Endodermal cell (in vitro differentiated cells): ENCODE measurements at places on chromosomes 4 and X.

DNA sequence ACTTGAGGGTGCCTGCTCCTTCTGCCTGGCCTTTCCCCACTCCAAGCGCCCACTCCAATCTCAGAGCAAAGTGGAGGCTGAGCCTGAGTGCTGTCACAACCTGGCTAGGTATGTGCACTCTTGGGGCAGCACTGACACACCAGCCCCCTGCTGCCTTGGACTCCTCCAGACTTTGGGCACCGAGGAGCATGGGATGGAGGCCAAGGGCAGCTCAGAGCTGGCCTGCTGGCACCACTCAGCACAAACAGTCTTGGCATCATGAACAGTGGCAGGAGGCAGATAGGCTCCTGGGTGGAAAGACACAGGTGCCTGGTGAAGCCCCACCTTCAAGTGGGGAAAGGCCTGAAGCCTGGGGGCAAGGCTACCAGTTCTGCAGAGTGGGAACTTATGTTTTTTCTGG is 91.8 kb downstream of the KCNIP4 start:
- no peak for DNase-seq

DNA sequence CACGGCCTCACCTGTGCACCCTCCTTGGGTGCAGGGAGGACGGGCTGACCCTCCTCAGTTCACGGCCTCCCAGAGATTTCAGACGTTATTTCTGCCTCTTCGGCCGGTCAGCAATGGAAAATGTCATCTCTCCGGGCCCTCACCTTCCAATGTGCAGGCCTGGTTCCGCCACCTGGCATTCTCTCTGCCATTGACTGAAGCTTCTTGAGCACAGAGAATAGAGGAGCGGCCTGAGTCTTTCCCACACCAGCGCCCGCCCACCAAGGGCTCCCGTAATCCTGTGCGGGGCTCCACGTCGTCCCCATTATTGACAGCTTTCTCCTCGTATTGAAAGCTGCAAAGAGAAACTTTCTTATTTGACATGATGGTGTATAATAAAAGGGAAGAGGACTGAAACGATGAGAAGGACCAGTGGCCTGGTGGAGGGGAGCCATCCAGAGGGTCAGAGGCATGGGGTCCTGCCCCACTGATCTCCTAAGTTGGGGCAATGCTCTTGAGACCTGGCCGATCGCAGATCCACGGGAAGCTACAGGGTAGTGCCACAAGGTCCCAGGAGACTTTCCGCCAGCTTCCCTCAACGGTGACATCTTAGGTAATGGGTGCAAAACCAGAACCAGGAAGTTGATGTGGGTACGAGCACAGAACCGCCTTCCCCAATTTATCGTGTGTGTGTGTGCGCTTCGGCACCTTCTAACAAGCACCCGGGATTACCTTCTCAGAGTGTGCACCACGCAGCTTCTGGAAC is 20.6 kb downstream of the HTRA3 start:
- peak; percentile 22 for DNase-seq

- no peak for DNase-seq
Observed at GRCh38 chr4:46550471-46550870, 160.5 kb upstream of the GABRA2 start.

- DNase-seq = no peak
Observed at GRCh38 chr4:31169846-31170245, 449.7 kb downstream of the PCDH7 start.

DNA sequence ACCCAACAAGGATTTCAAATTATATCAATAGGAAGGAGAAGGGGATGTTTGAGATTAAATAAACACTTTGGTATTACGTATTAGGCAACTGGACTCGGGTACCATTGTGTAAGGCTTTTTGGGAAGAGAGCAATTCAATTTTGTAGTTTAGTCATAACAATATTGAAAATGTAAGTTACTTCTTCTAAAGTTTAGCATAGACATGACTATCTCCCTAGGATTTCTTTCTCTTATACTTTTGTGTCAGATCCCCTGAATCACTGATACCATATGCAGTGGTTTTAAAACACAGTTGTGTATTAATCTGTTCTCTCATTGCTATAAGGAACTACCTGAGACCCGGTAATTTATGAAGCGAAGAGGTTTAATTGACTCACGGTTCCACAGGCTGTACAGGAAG is 123.8 kb upstream of the FAM9C start:
- DNase-seq = no peak

DNA sequence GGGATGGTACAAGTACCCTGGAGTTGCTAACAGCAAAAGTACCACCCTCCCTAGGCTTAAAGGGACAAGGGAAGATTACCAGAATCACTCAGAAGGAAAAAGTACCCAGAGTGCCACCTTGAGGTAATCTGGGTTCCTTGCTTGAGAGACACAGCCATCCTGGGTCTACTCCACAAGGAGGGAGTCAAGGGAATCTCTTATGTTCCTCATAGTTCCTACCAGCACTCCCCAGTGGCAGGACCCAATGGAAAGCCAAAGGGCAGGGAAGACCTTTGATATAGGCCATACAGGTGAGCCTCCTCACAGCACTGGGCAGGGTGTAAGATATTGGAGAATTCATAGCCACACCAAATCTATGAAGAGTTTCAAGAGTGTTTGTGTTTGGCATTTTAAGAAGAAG is 5.7 kb downstream of the IL2 start:
- DNase-seq = peak; percentile 86

DNA sequence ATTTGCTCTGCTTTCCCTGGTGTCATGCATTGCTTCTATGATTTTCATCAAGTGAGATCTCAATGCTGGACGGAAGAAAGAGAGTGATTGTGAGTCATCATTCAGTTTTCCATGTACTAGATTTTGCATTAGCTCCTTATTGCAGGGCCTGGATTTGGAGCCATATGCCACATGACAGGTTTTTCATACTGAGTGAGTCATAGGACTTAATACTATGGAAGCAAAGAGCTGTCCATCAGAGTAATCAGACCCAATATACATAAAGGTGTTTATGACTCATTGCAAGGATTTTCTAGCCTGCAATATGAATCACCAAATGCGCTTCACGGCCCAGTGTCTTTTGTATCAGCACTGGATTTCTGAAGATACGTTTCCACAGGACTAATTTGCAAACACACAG is 11.2 kb upstream of the TFDP3 start:
- no peak for DNase-seq

- DNase-seq = no peak
Observed at GRCh38 chr4:47278631-47279030, 184.9 kb downstream of the COMMD8 start.

GRCh38 chr4:26302031-26302899 is 18.5 kb upstream of the RBPJ start:
- DNase-seq = no peak

- no peak for DNase-seq
Observed at GRCh38 chrX:104486691-104487090, 79.3 kb upstream of the IL1RAPL2 start.

GRCh38 chr4:616911-617643 is 8.3 kb upstream of the PDE6B start:
- no peak for DNase-seq

GRCh38 chr4:74217365-74217764 is 59.4 kb downstream of the MTHFD2L start:
- DNase-seq = no peak

DNA sequence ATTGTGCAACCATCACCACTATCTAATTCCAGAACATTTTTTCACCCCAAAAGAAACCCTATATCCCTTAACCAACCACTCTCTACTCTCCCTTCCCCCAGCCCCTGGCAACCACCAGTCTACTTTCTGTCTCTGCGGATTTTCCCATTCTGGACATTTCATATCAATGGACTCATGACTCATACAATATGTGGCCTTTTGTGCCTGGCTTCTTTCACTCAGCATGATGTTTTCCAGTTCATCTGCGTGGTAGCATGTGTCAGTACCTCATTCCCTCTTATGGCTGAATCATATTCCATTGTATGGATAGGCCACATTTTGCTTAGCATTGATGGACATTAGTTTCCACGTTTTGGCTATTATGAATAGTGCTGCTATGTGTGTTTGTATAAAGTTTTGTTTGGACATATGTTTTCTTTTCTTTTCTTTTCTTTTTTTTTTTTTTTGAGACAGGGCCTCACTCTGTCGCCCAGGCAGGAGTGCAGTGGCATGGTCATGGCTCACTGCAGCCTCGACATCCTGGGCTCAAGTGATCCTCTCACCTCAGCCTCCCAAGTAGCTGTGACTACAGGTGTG is 335.4 kb downstream of the BCOR start:
- no peak for DNase-seq

- DNase-seq = no peak
Observed at GRCh38 chr4:100289946-100290345, 99.7 kb upstream of the DDIT4L start.

DNA sequence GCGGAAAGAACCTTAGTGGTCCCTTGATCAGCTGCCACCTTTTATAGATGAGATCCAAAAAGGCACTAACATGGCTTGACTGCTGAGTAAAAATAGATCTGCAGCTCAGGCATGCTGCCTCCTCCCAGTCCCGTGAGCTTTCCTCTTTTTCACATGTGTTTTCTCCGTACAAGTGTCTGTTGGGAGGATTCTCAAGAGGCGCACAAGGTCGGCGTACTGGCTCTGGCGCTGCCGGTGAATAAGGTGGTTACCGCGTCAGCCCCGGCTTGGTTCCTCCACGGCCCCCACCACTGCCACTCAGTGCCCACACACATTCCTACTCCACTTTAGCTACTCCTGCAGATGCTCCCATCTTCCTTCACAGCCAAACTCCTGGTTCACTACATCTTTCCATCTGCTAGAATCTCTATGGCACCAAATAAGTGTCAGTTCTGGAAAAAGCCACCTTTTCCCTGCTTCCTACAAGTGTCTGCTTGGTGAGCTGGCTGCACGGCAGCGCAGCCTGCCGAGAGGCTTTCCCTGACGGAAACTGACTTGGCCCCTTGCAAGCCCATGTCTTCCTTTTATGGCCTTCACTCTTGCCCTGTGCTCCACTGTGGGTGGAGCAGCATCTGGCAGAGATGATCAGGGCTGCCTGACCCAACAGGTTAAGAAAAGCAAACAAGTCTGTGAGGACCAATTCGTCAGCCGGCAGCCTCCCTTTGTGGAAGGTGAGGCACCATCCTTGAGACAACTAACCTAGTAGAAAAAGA is 99.8 kb downstream of the KLHL8 start:
- no peak for DNase-seq

DNA sequence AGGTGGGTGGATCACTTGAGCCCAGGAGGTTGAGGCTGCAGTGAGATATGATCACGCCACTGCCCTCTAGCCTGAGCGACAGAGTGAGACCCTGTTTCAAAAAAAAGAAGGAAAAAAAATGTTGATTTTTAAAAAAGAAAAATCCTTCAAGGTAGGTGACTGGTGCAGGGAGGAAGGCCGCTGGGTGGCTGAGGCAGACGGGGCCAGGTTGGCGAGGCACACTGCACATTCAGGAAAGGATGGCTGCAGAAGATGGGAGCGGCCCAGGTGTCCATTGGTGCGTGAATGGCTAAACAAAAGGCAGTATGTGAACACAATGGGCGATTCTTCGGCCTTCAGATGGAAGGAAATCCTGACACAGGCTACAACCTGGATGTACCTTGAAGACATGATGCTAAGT is 30.4 kb downstream of the DCTD start:
- DNase-seq = no peak

GRCh38 chr4:114558446-114559020 is 40.1 kb upstream of the UGT8 start:
- no peak for DNase-seq

DNA sequence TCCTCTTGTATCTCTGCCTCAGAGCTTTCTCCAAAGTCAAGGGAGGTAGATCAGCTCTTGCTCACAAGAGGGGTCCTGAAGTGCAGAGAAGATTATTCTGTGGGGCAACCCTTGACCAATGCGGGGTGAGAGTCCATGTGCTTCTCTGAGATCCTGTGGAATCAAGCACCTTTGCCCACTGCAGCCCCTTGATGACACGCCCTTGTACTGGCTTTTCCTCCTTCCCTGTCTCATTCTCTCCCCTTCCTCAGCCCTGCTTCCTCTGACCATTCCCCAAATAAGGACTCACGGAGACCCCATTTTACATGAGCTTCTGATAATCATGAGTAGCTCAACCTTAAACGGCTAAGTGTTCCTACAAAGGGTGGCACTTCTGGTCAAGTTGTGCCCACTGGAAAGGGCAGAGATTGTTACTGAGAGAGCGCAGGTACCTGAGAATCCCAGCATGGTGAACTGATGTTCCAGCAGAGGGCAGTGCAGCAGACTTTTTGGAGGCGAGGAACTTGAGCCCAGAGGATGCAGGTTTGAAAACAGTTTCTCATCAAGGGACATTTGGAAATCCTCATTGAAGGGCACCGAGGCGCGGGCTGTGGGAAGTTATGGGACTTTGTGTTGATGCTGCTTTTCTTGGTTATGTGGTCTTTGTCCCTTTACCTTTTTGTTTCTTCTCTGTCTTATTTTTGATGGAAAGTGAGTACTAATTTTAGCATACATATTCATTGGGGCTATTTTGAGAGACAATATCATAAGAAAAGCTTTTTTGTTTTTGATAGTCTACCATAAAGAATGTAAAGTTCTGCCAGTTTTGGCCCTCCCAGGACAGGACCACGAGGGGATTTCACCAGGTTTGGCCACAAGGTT is 201.3 kb downstream of the RBM46 start:
- peak; percentile 91 for DNase-seq

GRCh38 chrX:15382813-15383212 is 1.4 kb downstream of the VEGFD start:
- DNase-seq = no peak

- DNase-seq = no peak
Observed at GRCh38 chr4:140302151-140302859, 71.1 kb upstream of the SCOC start.

DNA sequence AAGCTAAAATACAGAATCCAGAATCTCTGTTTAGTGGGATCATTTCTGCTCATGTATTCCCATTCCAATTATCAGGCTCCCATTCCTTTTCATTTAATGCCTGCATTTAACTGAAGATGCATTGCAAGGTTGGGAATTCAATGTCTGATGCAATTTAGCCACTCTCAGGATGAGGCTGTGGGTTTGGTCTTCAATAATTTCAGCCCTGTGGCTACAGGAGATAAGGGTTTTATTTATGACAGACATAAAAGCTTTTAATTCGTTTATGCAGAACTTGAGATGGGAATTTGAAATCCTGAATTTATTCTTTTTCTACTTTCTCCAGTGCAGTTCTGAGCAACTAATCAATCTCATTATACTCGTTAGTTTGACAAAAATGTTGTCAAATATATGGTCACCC is 1225.9 kb downstream of the PCDH18 start:
- no peak for DNase-seq

DNA sequence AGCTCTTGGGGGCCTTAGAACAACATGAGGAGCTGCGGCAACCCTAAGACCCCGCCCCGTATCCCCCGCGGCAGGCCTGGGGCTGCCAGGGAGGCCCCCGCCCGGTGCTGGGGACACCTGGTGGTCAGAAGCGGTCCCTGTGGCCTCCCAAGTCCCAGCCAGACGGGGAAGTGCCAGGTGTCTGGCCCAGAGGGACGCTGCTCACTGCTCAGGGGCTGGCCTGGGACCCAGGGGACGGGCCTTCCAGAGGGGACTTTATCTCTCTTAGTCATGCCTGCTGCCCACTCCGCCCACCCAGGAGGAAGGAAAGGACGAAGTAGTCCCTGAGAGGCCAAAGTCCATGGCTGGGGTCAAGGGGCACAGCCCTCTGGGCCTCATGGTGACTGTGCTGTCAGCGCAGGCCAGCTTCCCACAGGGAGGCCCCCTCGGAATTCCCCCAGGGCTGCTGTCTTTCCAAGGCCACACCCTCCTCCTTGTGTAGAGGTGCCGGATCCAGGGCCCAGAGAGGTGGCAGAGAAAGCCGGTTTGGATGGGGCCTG is 31.0 kb upstream of the HTRA3 start:
- DNase-seq = peak; percentile 87
